ENCODE measurements at places on chromosomes 3 and 15. TPM values are rescaled to one million over a fixed set of nuclear protein-coding genes. Genes with fewer than 3 reads are reported as not detected.

- DNase-seq = no peak
Observed at GRCh38 chr3:30098243-30098642, 508.2 kb upstream of the TGFBR2 start.

DNA sequence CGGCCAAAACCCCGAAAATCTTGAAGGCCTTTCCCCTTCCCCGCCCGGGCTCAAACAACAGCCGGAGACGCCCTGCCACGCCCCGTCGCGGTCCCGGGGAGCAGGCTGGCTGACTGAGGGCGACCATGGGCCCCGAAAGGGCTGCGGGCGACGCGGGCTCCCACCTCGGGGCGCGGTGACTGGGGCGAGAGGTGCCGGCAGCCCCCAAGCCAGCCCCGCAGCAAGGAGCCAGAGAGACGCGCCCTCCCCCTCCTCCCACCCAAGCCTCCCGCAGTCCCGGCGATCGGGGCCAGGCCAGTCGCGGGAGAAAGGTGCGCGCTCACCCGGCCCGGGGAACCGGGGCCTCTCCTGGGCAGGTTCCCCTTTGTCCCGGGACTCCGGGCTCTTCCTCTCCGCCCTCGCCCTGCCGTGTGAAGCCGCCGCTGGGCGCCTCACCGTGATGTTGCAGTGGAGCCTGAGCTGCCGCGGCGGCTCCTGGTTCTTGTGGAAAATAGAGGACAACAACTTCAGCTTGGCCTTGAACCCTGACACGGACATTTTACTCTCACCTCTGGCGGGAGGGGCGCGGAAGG lies 30.6 kb upstream of the ZSCAN2 start:
- peak; percentile 37 for DNase-seq

- DNase-seq = no peak
Observed at GRCh38 chr3:151283907-151284461, 5.6 kb upstream of the P2RY14 start.

The GRAMD1C gene
- 5.0 TPM for total RNA-seq

The TRIM42 gene
- not detected for total RNA-seq

The DOCK3 gene
- total RNA-seq = 42.6 TPM

The ASB14 gene
- not detected for total RNA-seq
